Caudate nucleus (tissue), 63 donors: ENCODE measurements at places on chromosomes 12 and 14.

- no peak for DNase-seq
Measured at GRCh38 chr12:96501908-96502307, 12.5 kb downstream of the CFAP54 start.

DNA sequence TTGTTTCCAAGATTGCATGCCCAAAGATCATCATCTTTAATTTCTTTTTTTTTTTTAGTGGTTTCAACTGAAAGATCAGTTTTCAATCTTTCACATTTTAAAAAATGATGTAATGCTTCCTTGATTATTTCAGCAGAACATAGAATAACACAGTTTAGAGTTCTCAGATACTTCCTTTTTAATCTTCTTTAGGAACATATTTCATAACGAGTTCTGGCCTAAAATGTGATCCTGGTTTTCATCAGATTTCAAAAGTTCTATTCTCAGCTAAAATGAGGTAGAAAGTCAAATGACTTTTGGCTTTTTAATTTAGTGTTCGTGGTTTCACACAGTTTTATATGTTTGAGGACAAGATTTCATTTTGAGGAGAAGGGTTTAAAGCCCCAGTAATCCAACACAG is 40.0 kb upstream of the NR1H4 start:
- no peak for DNase-seq

- no peak for DNase-seq
Measured at GRCh38 chr14:64201296-64201695, 92.9 kb downstream of the ESR2 start.

DNA sequence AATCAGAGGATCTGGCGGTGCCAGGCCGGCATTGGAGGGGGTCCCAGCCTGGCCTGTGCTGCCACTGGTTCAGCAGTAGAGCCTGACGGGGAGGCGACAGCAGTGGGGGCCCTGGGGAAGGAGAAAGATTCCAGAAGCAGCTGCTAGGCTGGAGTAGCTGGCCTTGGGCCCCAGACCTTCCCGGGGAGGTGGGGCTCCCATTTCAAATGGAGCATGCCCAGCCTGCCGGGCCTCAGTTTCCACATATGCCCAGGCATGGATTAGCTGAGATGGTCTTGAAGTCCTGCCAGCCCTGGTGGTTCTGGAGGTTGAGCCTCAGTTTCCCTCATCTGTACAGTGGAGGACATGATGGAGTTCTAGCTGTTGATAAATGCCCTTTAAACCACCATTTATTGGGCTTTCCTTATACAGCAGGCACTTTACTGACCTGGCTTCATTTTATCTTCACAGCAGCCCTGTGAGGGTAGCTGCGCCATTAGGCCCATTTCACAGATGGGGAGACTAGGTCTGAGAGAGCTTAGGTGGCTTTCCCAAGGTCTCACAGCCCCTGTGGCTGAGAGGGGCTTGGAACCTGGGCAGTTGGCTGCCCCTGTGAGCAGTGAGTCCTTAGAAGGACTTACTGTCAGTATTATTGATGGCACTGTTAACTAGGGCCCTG is 21.8 kb downstream of the SH2B3 start:
- DNase-seq, result no peak

DNA sequence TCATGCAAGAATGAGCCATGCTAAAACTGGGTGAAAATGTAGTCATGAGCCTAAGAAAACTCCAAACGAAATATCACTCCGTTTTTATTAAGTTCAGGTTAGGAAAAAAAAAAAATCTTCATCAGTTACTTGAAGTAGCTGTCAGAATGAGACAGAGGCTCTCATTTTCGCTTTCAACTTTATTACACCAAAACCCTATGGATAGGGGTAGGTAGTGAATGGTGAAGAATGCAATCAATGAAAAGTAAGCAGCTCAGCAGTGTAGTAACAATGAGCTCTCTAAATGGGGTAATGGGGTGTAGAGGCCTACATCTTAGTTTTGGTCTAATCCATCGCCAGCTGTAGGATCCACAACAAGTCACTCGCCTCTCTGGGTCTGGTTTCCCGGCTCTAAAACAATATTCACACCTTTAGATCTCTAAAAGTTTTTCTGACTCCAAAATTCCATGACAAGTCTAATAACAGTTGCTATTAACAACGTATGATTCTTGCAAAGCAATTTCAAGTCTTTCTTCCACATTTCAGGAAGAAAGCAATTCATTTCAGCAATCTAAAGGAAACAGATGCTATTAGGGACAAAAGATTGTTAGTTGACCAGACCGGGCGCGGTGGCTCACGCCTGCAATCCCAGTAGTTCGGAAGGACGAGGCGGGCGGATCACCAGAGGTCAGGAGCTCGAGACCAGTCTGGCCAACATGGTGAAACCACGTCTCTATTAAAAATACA is 1.7 kb downstream of the BTBD7 start:
- no peak for DNase-seq

- DNase-seq, result no peak
Measured at GRCh38 chr14:94635154-94635553, 23.0 kb downstream of the SERPINA3 start.

- no peak for DNase-seq
Measured at GRCh38 chr12:23634344-23634743, 315.1 kb downstream of the SOX5 start.

GRCh38 chr12:96879301-96879700 is 27.8 kb upstream of the NEDD1 start:
- DNase-seq, result no peak

GRCh38 chr14:75717729-75718128 is 56.7 kb downstream of the TTLL5 start:
- DNase-seq, result no peak

DNA sequence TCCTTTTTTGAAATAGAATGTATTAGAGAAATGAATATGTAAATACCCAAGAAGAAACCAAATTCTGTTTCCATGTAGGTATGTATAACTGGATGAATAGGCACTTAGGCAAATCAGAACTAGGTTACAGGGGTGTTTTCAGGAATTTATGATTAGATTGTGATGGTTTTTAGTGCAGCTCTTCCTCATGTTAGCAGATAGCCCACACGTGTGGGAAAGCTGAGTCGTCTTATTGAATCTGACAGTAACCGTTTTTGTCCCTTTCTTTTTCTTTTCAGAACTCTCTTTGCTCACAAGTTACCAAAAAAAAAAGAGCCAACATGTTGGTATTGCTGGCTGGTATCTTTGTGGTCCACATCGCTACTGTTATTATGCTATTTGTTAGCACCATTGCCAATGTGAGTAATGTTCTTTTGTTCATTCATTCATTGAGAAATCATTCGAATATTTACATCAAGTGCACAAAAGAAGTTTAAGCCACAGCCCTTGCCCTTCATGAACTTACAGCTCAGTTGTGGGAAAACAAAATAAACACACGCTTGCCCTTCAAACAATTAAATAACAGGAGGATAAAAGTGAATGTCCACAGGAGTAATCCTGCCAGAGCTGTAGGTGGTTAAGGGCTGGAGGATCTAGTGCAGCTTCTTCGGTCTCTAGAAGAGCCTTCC is 14.8 kb downstream of the EMP1 start:
- no peak for DNase-seq

GRCh38 chr12:3294481-3294911 is 196.5 kb upstream of the PRMT8 start:
- DNase-seq, result no peak

DNA sequence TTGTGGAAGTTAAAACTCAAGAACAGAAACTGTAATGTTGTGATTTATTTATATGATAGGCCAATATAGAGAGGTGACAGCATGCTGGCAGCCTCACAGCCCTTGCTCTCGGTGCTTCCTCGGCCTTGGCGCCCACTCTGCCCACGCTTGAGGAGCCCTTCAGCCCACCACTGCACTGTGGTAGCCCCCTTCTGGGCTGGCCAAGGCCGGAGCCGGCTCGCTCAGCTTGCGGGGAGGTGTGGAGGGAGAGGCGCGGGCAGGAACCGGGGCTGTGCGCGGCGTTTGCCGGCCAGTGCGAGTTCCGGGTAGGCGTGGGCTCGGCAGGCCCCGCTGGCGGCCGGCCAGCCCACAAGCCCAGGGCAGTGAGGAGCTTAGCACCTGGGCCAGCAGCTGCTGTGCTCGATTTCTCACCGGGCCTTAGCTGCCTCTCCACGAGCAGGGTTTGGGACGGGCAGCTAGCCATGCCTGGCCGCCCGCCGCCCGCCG is 65.8 kb upstream of the SLC8A3 start:
- DNase-seq, result no peak

- no peak for DNase-seq
Measured at GRCh38 chr14:54098536-54098935, 141.9 kb upstream of the BMP4 start.

- no peak for DNase-seq
Measured at GRCh38 chr14:105385322-105385637, 13.1 kb upstream of the TEX22 start.

- DNase-seq, result no peak
Measured at GRCh38 chr12:107963635-107964034, 165.5 kb upstream of the WSCD2 start.

DNA sequence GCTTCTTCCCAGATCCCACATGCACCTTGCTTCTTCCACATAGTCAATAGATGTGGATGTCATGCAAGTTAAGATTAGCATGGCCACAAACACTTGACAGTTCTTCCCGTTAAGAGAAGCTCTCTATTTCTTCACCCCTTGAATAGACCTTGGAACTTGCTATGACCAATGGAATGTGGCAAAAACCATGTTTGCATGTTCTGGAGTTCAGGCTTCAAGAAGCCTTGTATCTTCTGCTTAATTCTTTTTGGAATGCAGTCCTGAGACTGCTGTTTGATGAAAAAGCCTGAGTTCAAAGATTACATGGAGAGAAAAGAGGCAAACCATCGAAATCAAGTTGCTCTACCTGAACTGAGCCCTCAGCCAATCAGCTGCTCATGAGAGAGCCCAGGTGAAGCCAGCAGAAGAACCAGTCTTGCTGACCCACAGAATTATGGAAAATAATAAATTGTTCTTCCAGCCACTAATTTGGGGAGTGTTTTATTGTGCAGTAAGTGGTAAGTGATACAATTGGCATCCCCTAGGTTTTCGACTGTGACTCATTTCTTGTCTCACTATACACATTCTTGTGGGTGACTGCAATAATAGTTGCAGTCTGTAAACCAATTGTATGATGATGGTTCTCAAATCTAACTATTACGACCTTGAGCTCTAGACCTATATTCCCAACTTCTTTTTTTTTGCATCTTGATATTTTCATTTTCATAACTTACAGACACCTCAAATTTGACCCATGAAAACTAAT is 12.6 kb downstream of the RASSF9 start:
- DNase-seq, result no peak

- DNase-seq, result no peak
Measured at GRCh38 chr12:56596815-56597214, 33.3 kb downstream of the BAZ2A start.

GRCh38 chr12:116370004-116370404 is 92.5 kb upstream of the MED13L start:
- DNase-seq, result no peak

DNA sequence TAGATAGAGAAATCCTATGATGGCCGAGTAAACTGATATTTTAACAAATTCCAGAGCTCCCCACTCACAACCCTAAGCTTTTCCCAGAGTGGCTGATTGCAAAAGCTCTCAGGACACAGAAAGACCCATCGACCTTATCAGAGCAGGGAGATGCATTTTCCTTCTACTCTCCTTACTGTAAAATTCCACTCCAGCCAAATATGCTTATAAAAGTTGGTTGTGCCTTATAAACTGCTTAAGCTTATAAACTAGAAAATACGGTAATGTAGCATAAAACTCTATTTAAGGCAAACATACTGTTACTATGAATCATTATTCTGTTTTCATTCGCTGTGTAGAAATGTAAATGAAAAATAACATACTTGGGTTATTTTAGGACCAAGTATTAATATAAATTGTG is 41.6 kb upstream of the TRHDE start:
- DNase-seq, result no peak

DNA sequence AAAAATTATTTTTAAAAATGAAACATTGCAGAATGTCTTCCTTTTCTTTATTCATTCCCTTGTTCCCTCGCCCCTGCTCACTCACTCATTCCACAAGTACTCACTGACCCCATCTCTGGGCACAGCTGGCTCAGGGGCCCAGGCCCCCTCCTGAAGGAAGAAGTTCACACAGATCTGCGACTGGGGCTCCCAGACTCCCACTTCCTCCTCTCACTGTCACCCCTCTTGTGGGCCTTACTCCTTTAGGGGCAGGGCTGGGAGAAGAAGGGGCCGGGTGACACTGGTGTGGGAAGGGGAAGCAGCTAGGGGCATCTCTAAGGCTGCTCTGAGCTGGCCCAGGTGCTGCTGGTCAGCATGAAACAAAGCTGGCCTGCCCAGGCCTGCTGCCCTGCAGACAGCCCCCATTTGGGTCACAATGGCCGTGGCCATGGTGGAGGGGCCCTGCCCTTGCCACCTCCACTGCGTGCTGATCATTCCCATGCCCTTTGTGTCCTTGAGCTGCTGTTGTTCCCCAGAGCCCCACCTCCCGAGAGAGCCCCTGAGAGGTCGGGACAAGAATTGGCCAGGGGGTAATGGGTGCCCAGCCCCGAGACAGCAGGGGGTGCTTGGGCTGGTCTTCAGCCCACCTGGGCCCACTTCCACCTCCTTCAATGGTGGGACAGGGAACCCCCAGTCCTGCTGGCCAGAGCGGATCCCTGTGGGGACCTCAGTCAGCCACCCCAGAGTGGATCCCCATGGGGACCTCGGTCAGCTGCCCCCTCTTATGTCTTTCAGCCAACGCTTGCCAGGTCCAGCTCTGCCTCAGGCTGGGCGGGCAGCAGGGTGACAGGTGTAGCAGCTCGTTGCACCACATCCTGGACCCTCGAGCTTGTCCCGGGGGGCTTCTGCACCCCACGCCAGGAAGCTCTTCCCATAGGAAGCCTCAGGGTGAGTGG is 212.4 kb upstream of the C14orf180 start:
- DNase-seq, result no peak

DNA sequence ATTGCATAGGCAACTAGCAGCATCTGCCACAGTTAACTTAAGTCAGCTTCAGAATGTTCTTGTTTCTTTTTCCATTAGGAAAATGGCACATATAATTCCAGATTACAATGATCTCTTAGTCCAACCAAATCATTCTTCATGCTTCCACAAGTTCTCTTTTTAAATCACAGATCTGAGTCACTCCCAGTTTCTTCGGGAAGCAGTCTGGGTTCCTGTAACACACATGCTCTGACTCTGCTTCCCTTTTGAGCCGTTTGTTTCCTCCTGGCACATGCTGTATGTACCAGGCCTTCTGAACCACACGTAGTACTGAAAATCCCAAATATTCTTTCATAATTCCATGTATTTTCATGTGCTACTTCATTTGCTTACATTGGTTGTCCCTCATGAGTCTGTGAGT is 388.8 kb upstream of the PDE3A start:
- no peak for DNase-seq

- no peak for DNase-seq
Measured at GRCh38 chr12:16008421-16008824, 97.3 kb downstream of the DERA start.

DNA sequence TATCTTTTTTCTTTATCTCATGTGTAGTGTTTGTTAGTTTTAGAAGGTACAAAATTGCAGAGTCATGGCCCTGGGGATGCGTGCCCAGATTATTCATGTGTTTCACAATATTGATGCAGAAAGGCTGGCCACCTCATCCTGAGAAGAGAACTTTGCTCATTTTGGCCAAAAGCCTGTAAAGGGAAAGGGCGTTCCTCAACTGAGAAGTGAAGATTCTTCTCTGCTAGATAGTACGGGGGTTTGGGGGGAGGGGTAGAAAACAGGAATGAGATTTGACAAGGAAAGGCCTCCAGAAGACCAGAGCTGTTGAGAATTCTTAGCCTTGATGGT is 1.7 kb downstream of the MGST1 start:
- no peak for DNase-seq

GRCh38 chr14:68278576-68279436 is 459.2 kb downstream of the RAD51B start:
- DNase-seq, result no peak

- DNase-seq, result no peak
Measured at GRCh38 chr14:35140718-35141581, 18.6 kb downstream of the PRORP start.

GRCh38 chr12:124792961-124793441 is 70.7 kb downstream of the SCARB1 start:
- DNase-seq, result no peak
